ENCODE measurements at places on chromosomes 6 and 20. TPM values are rescaled to one million over a fixed set of nuclear protein-coding genes. Genes with fewer than 3 reads are reported as not detected.

Gene ABHD16B
- not detected for total RNA-seq

Gene GNL1
- 53.1 TPM for total RNA-seq

Gene OXT
- total RNA-seq: not detected

Gene CD2AP
- 17.5 TPM for total RNA-seq

Gene SOX18
- total RNA-seq: 0.43 TPM

Gene HDGFL1
- total RNA-seq: not detected

Data from placental pericyte (primary cell).